ENCODE measurements at places on chromosomes 12 and 14.
A peak's percentile ranks its signal among the peaks of the same experiment; 100 is the strongest.

- no peak for DNase-seq
Observed at GRCh38 chr12:22457085-22457484, 87.3 kb downstream of the C2CD5 start.

- DNase-seq = no peak
Observed at GRCh38 chr12:44628180-44628579, 247.9 kb downstream of the NELL2 start.

GRCh38 chr14:101235335-101236103 is 325.8 kb upstream of the DIO3 start:
- no peak for DNase-seq

GRCh38 chr14:91354979-91355685 is 62.5 kb downstream of the CCDC88C start:
- no peak for DNase-seq

DNA sequence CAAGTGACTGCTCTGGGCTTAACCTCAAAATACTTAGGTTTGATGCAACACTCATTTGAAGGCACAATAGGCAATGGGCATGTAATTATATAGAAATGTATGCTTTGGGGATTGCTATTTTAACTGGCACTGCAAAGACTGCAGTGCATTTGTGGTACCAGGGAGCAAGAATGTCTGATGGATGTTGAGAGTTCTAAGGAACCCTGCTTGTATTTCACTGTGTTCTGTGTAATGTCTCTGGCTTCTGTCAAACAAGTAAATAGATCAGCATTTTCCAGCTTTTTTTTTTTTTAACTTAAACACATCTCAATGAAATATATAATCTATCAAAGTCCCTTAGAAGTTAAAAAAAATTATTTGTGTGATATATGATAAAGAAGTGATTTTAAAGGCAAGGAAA is 94.8 kb upstream of the ATP2B1 start:
- no peak for DNase-seq

DNA sequence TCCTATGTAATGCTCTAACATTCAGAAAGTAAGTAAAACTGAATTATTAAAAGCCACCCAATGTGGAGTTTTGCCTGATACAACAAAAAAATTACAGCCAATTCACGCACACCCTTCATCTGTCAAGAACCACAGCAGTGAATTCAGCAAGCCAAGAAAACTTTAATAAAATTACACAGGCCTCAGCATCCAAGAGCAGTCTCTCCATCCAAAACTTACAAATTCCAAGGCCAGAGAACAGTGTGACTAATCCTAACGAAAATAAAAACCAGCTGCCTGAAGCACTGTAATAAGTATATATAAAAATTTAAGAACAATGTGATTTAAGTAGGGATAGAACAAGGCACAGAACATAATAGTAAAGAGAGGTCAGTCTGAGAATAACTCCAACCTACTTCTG is 54.2 kb downstream of the SIX6 start:
- DNase-seq = peak; percentile 26

GRCh38 chr14:89936654-89937185 is 17.8 kb downstream of the EFCAB11 start:
- DNase-seq = no peak

GRCh38 chr12:104708891-104709290 is 249.2 kb downstream of the SLC41A2 start:
- DNase-seq = no peak

DNA sequence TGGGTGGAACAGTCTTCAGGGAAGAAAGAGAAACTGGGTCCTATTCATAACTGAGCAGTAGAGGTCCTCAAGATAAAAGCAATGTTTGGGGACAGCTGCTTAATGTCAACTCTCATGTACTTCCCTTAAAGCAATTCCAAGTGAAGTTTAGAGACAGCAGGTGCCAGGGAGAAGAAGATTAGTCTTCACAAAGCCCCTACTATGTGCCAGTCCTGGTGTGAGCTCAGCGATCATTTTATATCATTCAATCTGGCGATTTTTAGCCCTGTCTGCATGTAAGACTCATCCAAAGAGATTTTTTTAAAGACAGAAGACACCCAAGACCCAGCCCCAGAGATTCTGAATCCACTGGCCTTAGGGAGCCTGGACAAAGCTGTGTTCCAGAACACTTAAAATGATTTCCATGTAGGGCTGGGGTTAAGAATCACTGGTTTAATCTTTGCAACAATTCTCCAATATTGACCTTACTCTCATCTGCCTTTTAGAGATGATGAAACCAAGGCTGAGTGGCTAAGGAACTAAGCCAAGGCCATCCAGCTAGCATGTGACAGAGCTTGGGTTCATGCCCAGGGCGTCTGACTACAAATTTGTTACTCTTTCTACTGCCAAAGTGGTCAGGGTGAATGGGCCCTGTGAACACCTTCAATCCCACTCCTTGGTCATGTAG is 404.5 kb upstream of the TBX3 start:
- no peak for DNase-seq

- no peak for DNase-seq
Observed at GRCh38 chr12:79842630-79843029, 92.3 kb downstream of the PPP1R12A start.

DNA sequence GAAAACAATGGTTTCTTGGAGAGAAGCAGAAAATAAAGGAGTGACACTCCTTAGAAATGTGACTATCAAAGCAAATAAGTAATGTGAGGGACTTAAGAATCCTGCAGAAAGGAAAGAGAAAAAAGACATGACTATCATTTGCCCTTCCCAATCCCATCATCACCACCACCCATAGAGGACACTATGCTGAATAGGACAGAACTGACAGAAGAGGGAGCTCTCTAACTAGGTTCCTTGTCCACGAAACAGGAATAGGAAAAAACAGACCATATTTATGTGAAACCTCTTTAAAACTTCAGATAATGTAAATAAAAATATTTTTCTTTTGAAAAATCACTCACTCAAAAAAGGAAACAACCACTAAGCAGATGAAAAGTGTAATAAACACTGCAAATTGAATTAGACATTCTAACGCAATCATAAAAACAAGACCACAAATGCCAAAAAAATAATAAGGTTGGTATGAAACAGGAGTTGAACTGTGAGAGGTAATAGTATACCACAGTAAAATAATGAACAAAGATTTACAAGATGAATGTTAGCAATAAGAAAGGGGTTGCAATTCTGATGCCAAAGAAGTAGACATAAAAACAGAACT is 24.1 kb downstream of the KLRD1 start:
- peak; percentile 35 for DNase-seq

DNA sequence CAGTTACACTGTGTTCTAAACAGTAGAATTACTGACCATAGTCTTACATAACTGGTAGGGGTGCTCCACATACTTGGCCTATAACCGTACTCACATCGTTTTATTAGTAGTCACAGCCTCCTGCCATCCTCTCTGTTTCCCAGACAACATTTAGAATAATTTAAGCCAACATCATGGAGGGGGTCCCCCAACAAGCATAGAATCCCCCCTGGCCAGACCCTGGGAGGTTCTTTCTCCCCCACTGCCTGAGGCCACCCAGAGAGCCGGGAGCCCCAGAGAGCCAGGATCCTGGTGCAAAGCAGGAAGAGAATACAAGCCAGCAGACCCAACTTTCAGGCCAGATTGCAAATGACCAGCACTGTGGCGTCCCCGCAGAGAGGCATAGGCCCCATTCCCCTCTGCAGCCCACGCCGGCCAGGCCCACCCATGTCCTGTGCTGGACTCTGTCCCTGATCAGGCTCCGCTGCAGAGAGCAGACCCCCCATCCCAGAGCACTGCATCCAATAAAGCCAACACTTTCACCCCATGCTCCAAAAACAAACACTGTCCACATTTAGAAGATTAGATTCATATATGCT is 195.2 kb downstream of the NTF3 start:
- DNase-seq = no peak

All from smooth muscle cell of the brain vasculature (primary cell).